GM04504 (cell line): ENCODE measurements at places on chromosomes 16 and 17.

- no peak for DNase-seq
Measured at GRCh38 chr17:77353684-77354419, 213.1 kb downstream of the SEC14L1 start.

DNA sequence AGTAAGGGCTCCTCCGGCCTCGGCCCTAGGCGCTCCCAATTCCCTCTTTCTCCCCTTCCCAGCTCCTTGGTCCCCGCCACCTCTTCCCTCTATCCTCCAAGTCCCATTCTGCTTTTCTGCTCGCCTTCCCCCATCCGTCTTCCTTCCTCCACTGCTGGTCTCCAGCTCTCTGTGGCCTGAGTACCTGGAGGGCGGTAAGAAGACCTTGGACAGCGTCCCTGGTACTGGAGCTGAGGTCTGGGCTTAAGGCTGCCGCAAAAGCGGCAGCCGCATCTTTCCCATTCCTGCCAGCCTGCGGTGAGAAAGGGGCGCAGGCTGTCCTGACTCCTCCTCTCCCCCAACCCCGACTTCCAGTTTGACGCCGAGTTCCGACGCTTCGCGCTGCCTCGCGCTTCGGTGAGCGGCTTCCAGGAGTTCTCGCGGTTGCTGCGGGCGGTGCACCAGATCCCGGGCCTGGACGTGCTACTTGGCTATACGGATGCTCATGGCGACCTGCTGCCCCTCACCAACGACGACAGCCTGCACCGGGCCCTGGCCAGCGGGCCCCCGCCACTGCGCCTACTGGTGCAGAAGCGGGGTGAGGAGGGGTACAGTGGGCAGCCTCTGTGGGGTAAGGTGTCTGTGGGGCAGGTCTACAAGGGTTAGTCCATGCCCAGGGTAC, 471 bp downstream of the PARD6A start:
- DNase-seq = no peak

GRCh38 chr17:17443173-17443572, 33.6 kb upstream of the MED9 start:
- no peak for DNase-seq

DNA sequence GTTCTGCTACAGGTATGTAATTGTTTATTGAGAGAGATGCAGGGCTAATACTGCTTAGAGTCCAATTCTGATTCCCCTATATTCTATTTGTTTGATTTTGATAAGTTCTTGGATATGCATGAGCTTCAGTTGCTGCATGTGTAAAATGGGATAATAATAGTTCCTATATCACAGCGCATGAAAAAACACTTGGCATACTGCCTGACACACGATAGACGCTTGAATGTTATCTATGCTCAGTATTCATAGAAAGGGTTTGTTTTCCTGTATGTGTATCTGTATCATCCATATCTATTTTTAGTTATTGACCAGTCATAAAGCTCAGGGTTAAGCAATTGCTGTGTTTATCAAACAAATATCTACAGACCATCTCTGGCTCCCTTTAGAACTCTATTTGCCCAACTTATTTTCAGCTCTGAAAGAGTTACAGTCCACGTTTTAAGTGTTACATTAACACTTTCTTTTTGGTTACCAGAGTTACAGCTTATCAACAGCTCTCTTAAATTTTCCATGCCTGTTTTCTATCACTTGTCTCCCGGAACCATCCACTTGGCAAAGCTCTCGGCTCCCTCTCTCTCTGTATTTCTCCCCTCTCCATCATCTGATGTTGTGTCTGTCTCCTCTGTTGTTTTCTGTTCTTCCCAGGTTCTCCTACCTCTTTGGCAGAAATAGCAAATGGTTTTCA, 334.8 kb downstream of the CBLN1 start:
- DNase-seq = no peak

DNA sequence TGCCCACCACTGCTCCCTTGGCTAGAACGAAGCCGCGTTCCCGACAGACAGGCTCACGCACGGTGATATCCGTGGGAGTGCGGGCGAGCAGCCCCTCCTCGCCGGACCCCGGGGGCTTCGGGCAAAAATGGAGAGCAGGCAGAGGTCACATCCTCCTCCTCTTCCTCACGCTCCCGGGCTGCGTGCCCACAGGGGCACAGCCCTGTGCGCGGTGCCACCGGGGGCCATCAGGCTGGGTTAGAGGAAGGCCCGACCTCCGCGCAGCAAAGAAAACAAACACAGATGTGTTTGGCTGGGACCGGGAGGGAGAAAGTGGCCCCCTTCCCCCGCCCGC, 519 bp upstream of the NTN1 start:
- DNase-seq = no peak
